Stimulated activated naive CD4-positive, alpha-beta T cell treated with Interleukin-2 at 50 U/mL for 16 hours (primary cell): ENCODE measurements at places on chromosomes 2 and 18.

DNA sequence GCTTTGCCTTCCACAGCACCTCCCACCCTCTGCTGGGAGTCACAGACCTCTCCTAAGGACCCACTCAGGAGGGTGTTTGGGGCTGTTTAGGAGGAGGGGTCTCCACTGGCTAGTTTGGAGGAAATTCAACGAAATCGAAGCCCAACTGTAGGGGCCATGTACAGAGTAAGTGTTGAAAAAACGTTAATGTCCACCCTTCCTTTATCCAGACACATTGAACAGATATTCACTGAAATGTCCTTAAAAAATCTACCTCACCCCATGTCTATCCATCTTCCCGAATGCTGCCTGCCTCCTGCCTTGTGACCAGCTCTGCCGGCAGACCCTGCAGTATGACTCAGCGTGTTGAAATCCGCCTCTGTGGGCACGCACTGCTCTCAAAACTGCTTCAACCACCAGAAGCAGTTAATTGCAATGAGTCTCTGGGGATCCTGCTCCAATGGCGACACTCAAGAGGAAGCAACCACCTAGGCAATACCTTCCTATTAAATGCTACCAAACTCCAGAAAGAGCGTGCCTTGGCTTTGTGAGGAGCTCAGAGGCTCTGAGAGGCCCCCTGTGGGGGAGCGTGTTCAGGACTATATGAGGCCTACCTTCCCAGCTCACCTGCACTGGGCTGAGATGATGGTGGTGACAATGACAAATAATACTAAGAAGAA, 61.4 kb upstream of the RTN4 start:
- DNase-seq = no peak

- no peak for DNase-seq
Observed at GRCh38 chr2:48233005-48233404, 296.9 kb upstream of the STON1 start.

GRCh38 chr2:223182356-223182755, 130.4 kb downstream of the KCNE4 start:
- no peak for DNase-seq

GRCh38 chr2:234579231-234579962, 82.5 kb upstream of the ARL4C start:
- no peak for DNase-seq

- DNase-seq = no peak
Observed at GRCh38 chr2:3682811-3683210, 20.6 kb upstream of the DCDC2C start.

- peak; percentile 27 for DNase-seq
Observed at GRCh38 chr2:73232403-73233153, 461 bp downstream of the PRADC1 start.

DNA sequence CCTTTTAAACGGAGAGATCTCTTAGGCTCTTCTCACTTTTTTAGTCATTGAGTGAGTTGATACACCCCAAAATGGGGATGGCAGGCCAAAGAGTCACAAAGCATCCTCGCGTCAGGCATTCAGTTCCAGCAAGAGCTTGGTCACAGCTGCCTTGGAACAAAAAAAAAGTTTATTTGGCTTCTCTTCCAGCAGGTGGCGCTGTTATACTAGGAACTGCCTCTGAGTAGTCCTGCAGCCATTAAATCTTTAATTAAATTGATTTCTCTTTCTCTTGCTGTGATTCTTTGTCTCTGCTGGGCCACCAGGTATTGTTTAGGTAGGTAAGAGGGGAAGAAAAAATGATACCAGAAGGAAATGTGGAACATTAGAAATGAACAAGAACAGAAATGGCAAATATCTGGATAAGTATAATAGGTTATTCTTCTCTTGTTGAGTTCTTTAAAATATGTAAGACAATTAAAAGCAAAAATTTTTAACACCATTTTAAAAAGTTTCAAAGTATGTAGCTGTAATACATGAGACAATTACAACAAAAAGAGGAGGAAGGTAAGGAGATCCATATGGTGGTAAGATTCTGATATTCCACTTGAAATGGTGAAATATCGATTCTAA, 175.1 kb downstream of the GALNT1 start:
- peak; percentile 20 for DNase-seq

DNA sequence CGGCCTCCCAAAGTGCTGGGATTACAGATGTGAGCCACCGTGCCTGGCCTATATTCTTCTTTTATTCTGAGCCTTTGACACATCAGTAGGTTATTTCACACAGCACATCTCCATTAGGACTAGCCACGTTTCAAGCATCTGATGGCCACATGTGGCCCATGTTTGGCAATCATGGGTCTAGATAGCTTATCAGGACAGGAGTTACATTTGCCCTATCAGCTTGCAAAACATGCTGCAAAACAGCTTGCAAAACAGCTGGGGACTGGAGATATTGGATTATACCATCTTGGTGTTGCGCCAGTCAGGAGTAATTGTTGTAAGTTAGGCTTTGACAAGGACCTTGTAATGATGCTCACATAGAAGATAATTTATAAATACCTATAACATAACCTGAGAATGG, 94.9 kb downstream of the GBX2 start:
- no peak for DNase-seq

DNA sequence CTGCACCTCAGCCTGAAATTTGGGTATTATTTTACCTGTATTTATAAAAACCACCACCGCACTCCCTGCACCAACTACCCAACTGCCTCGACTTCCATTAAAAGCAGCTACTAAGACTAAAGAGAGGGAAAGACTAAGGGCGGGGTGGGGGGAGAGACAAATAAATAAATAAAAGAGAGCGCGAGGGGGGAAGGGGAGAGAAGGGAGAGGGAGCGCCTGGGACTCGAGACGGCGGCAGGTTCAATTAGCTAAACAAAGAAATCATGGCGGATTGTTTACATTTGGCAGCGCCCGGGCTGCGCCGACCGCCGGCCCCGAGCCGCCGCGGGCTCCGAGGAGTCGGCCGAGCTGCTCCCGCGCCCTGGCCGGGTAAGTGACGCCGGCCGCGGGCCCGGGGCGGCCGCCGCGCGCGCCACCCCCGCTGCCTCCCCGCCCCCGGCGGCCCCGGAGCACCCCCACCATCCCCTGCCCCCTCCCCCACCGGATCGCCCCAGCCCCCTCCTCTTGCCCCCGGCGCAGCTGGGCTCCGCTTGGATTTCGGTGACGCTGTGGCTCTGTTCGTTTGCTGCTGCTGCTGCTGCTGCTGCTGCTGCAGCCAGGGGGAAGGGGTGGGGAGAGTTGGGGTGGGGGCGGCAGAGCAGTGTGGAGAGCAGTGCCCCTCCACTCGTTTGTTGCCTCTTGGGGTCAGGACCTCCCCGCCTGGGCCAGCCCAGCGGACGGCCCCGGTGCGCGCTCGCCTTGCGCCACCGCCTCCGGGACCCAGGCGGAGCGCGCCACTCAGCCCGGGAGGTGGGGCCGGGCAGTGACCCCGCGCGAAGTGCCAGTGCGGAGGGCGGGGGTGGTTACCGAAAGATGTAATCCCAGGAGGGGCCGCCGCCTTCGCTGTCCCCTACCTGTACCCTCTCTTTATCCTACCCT, 187.2 kb upstream of the FANCL start:
- no peak for DNase-seq

DNA sequence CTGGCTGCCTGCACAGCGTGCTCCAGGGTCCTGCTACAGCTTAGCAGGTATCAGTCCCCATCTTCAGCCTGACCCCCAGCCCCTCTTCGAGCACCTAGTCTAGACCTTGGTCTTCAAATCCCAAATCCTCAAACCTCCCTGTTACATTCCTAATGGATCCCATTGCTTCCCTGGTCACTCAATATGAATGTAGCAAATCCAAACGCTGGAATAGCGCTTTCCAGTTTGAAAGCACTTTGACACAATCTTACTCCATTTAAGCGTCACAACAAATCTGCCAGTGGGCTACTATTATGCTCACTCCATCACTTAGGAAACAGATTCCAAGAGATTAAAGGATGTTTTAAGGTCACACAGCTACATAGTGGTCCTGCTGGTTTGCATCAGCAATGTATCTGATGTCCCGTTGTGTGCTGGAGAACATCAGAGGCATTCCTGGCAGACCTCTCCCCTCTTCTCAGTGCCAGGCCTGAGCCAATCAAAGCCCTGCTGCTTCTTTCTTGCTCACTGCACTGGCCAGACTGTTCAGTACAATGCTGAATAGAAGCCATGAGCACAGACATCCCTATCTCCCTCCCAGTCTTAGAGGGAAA, 11.1 kb upstream of the INO80C start:
- no peak for DNase-seq
